ENCODE measurements at places on chromosomes 13 and 19.
A peak's percentile ranks its signal among the peaks of the same experiment; 100 is the strongest.

- no peak for DNase-seq
These were observed 1147.5 kb downstream of the DIAPH3 start for GRCh38 chr13:59016250-59016649.

DNA sequence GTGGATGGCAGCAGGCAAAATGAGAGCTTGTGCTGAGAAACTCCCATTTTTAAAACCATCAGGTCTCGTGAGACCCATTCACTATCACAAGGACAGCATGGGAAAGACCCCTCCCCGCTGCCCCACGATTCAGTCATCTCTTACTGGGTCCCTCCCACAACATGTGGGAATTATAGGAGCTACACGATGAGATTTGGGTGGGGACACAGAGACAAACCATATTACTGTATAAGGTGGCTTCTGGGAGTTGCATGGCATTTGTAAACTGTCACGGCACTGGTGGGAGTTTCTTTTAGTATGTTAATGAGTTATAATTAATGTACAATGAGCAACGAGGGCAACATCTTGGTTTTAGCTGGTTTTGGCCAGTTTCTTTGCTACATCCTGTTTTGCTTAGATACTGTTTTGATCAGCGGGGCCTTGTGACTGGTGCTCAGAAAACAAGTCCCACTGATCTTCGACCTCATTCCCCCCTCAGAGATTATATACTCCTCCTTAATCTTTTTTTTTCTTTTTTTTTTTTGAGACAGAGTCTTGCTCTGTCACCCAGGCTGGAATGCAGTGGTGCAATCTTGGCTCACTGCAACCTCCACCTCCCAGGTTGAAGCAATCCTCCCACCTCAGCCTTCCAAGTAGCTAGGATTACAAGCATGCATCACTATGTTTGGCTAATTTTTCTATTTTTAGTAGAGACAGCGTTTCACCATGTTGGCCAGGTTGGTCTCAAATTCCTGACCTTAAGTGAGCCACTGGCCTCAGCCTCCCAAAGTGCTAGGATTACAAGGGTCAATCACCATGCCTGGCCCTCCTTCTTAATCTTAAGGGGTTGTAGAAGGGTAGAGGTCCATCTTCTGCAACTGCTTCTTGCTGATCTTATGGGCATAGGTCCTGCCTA, 21.3 kb upstream of the ZNF599 start:
- no peak for DNase-seq

GRCh38 chr13:66349966-66350365, 880.2 kb downstream of the PCDH9 start:
- DNase-seq, result no peak

GRCh38 chr19:15449620-15450527, at the start of gene WIZ:
TSS of gene WIZ (minus strand) at chr19:15449956. CDS start at chr19:15448307, 1,649 bp downstream.
- peak; percentile 85 for DNase-seq

- peak; percentile 74 for DNase-seq
These were observed 1.9 kb downstream of the MAN2B1 start for GRCh38 chr19:12664406-12665280.

DNA sequence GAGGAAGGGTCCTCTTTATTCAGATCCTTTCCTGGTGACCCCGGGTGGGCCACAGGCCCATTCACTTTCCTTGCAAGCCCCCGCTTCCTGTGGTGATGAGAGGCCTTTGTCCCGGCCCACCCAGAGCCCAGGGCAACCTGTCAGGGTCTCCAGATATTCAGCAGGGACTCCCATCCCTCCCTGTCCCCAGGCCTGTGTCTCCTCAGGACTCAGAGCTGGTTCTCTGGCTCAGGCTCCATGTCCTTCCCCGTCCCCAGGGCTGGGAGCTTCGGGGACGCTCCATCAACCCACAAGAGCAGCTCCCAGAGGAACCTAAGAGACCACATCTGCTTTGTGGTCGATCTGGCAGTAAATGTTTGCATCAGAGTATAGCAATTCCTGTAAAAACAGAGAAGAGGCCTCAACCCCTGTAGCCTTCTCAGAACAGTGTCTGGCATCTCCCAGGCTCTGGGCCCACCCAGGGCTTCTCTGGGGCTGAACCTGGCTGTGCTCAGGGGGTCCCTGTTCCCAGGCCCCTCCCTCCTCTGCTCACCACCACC, 7.8 kb downstream of the CEACAM4 start:
- no peak for DNase-seq

DNA sequence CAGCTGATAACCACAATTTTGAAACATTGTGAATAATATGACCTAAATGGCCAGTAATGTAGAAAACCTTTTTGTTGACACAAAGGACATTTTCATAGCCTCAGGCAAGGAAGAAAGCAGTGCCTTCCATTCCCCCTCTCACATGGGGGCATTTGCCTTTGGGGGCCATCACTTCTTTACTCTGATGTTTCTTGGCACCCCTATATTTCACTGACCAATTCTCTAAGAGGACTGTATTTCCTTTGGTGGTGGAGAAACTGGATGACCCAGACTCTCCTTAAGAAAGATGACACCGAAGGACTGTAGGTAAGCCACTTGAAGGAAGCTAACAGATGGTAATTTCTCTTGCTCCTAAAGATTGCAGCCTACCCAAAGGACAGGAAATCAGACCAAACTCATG, 254.6 kb downstream of the DCLK1 start:
- DNase-seq, result no peak

DNA sequence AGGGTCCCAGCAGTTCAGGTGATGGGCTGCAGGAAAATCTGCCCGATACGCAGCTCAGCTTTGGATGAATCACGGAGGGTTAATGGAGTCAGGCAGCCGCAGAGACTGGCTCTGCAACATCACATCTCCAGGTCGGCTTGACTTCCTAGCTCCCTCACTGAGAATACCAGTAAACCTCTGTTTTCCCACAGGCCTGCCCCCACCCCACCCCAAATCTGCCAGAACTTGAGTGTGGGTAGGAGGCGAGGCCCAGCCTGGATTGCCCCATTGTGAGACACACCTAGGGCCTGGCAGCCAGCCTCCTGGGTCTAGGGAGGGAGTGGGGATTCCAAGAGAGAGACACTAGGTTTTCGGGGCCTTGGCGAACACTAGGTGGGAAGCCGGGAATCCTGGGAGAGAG, 3.7 kb upstream of the KRTDAP start:
- DNase-seq, result no peak

DNA sequence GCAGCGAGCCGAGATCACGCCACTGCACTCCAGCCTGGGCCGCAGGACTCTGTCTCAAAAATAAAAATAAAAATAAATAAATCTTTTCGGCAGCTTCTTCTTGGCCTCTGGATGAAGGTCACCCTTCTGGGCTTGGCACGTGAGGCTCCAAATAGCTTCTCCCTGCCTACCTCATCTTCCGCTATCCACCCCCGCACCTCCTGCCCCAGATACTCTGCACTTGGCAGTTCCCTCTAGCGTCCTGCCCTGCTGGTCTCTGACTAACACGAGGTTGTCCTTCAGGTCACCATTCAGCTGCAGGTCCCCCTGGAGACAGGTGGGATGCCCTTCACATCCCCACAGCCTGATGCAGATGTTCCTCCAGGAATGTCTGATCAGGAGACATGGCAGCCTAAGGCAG, 8.5 kb upstream of the CCL25 start:
- no peak for DNase-seq

DNA sequence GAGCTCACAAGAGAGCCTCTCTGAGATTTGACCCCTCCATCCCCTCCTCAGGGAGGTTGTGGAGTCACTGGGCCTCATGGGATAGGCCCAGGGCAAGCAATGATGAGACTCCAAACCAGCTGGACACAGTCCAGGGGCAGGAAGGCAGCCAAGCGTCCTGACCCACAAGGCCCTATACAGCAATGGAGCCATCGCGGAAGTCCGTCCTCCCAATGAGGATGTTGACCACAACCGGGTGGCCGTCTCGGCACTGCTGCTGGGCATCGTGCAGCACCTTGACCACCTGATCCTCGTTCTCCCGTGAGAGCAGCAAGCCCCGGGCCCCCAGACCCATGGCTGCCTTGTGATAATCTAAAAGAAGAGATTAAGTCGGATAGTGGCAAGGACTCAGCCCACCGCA, 7.9 kb downstream of the SYDE1 start:
- DNase-seq, result no peak

- no peak for DNase-seq
These were observed 3.0 kb upstream of the PLEKHF1 start for GRCh38 chr19:29662278-29662603.

DNA sequence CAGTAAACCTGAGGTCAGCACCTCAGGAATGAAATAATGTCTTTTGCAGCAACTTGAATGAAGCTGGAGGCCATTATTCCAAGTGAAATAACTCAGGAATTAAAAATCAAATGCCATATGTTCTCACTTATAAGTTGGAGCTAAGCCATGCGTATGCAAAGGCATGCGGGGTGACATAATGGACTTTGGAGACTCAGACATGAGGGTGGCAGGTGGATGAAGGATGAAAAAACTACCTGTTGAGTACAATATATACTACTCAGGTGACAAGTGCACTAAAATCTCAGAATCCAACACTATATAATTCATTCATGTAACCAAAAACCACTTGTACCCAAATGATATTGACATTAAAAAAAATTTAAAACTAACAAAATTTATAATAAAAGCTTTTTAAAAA, 1416.9 kb downstream of the UQCRFS1 start:
- DNase-seq, result no peak

DNA sequence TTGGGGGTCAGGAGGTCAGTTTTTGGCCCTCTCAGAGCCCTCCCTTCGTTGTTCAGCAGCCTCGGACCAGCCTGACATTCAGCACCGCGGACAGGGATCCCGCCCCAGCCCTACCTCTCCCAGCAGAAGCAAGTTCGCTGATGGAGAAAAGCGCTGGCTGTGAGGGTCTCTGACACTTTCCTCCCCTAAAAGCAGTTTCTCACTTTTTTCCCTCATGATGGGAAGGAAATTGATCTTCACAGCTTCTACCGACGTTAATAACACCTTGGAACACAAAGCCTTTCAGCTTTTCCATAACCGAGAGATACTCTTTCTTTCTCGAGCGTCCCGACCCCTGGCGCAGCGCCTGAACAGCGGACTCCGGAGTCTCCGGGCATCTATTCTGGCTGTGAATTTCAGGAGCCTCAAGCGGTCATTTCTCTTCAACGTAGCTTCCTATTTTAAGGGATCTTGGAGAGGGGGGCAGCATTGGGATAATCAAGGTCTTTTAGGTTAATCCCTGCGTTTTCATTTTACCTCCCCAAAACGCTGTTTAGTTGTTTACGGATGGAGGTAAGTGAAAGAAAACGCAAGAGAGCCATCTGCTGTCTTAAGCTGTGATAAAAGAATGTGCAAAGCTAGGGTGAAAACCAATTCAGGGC, 467.2 kb downstream of the ITGBL1 start:
- no peak for DNase-seq

GRCh38 chr19:36392916-36393673, 14.1 kb upstream of the ZFP14 start:
- DNase-seq, result no peak

- no peak for DNase-seq
These were observed 6.8 kb upstream of the ACP7 start for GRCh38 chr19:39077323-39077722.

DNA sequence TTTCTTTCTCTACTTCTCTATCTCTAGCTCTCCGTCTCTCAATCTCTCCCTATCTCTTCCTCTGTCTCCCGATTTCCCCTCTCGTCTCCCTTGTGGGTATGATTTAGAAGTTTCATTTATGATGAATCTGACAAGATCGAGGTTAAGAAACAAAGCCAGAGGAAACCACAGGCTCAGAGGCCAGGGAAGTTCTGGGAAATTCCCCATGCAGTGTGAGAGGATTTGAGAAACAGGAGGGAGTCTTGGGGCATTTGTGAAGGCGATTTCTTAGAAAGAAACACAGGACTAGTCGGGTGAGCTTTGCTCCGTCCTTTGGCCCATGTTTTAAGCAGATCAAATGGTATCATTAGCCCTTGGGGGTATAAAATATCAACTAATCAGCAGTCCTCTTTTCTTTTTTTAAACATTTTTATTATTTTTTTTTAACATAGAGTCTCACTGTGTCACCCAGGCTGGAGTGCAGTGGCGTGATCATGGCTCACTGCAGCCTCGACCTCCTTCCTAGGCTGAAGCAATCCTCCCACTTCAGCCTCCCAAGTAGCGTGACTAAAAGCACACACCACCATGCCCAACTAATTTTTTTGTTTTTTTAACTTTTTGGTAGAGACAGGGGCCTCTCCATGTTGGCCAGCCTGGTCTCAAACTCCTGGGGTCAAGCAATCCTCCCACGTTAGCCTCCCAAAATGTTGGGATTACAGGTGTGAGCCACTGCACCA, 25.8 kb downstream of the TNFSF9 start:
- DNase-seq, result no peak

DNA sequence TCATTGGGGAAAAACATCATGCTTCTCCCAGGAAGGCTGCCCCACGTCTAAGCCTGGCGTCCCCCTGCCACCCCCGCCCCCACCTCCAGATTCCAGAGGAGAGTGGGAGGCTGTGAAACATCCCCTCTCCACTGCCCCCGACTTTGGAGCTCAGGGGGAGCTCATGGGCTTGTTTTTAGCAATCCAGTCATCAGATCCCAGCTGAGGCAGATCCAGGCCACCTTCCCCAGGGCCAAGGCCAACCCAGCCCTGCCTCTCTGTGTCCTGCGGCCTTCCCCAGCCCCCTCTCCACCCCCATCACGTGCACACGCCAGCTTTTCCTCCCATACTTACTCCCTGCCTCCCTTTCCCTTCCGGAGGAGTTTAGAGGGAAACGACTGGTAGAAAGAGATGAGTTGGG, 38.8 kb downstream of the SHISA2 start:
- no peak for DNase-seq

- no peak for DNase-seq
These were observed 60.0 kb upstream of the WDFY2 start for GRCh38 chr13:51524312-51524711.

- no peak for DNase-seq
These were observed 90.2 kb downstream of the KCTD12 start for GRCh38 chr13:76795701-76796695.

GRCh38 chr13:68895696-68896095, 1211.9 kb upstream of the ATXN8OS start:
- no peak for DNase-seq

DNA sequence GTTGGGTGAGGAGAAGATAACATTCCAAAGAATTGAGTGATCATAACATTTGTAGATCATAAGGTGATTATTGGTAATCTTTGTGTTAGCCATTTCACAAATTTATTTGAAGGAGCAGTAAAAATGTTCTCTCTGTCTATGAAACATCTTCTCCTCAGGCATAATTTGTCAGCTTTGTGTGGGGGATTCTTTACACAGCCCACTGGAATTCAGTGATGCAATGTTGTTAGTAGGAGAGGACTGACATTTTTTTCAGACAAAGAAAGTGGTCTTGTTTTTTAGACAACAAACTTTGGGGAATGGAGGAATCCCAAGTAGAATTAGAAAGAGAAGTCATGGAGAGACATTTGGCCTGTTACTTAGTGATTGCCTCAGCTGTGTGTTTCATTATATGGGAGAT, 100.3 kb downstream of the ITGBL1 start:
- DNase-seq, result no peak

GRCh38 chr13:41289463-41289881, 21.6 kb upstream of the NAA16 start:
- no peak for DNase-seq
